ENCODE measurements at places on chromosomes 7 and 10. TPM values are rescaled to one million over a fixed set of nuclear protein-coding genes. Genes with fewer than 3 reads are reported as not detected.
A peak's percentile ranks its signal among the peaks of the same experiment; 100 is the strongest.

The CACNB2 gene
- 0.65 TPM for total RNA-seq

The ASB4 gene
- total RNA-seq = 0.09 TPM

The KCNIP2 gene
- total RNA-seq = 2.0 TPM

The CYP2E1 gene
- 0.93 TPM for total RNA-seq

- no peak overlapping the region for H3K27ac ChIP-seq
- no peaks in the 10 kb centered on the region for H3K27me3 ChIP-seq
- H3K4me1 ChIP-seq = no peaks in the 10 kb centered on the region
- H3K36me3 ChIP-seq = no peaks in the 10 kb centered on the region
Measured at GRCh38 chr7:35792873-35793489, 7.9 kb upstream of the SEPTIN7 start.

DNA sequence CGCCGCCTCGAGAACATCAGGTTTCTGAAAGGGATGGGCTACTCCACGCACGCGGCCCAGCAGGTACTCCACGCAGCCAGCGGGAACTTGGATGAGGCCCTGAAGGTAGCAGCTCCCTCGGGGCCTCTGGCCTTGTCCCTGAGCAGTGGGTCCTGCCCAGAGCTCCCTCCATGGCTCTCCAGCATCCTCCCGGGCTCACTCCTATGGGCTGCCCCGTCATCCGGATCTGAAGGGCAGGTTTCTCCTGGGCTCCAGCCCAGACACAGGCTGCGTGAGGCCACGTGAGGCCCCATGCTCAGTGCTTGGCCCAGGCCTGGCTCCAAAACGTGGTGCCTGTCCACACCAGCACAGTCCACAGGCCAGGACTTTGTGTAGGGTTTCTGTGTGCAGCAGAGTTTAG, 32.5 kb downstream of the NUB1 start:
- no peaks in the 10 kb centered on the region for H3K27me3 ChIP-seq
- no peak overlapping the region for H3K27ac ChIP-seq
- no peak overlapping the region for H3K4me3 ChIP-seq
- no peak for DNase-seq

DNA sequence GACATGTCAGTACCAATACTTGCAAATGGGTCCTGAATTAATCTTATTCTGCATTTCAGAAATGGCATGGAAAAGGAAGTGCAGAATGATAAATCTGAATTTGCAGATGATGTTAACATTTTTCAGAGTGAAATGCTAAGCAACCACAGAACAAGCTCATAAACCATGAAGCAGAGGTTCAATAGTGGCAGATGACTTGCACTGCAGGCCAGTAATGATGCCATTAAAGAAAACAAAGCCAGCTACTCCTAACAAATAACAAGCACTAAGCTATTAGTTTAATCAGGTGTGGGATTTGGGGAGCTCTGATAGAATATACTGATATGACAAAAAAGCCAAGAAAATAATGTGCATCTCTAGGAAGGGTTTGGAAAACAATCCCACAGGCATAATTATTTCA, 85.4 kb downstream of the FAM13C start:
- no peaks in the 10 kb centered on the region for H3K36me3 ChIP-seq
- H3K27ac ChIP-seq = no peak overlapping the region
- no peaks in the 10 kb centered on the region for H3K27me3 ChIP-seq
- no peak for DNase-seq

DNA sequence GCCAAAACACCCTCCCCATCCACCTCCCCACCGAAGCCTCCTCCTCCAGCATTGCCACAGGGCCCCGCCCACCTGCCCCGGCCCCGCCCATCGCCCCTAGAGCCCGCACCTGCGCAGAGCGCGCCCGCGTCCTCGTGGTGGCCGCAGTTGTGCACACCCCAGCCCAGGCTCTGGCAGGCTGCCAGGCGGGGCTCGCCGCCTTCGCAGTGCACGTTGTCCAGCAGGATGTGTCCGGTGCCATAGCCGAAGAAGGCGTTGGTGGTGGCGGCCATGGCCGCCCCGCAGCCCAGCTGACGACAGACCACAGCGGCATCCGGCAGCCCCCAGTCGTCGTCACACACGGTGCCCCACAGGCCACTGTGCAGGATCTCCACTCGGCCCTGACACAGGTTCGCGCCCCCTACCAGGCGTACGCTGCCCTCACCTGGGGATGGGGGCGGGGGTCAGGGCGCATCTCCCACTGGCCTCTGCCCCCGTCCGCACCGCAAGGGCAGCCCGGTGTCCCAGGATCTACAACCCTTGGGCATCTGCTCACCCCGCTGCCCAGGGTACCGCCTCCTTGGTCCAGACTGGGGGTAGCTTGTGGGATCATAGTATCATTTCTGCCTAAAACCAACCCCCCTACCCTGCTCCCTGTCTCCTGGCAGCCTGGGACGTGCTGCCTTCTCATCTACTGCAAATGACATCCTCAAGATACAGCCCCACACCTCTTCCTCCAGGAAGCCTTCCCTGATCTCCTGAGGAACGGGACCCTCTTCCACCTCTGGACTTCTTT, 11.9 kb downstream of the SSC4D start:
- no peaks in the 10 kb centered on the region for H3K36me3 ChIP-seq
- H3K27me3 ChIP-seq = no peaks in the 10 kb centered on the region
- H3K4me1 ChIP-seq = peaks cover 12% of the 10 kb centered on the region
- peak; percentile 89 for DNase-seq
- H3K27ac ChIP-seq = no peak overlapping the region
